ENCODE measurements at places on chromosomes 13 and 19.

DNA sequence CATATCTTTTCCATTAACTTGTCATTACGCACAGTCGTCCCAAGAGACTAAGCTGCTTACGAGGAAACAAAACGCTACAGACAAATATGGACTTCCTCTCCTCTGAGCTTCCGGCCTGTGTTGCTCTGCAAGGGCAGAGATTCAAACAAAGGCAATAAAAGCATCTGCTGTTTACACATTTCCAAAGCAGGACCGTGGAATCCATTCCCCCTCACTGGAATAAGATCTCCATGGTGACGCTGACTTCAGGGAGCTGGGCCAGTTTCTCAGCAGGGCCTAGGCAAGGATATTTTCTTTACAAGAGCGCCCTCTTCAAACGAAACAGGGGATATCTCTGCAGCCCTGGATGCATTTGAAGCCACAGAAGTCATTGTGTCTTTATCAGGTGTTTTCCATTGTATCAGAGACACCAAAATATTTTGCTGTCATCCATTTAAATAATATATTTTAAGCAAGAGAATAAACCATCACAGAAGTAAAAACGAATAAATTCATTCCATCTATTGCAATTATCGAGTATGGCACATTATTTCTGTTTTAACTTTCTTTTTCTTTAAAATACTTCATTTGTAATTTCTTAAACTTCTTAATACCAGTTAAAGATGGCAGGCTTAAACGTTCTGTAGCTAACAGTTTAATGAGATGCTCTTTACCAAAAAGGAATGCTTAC lies 177.5 kb downstream of the DCLK1 start:
- DNase-seq: no peak

DNA sequence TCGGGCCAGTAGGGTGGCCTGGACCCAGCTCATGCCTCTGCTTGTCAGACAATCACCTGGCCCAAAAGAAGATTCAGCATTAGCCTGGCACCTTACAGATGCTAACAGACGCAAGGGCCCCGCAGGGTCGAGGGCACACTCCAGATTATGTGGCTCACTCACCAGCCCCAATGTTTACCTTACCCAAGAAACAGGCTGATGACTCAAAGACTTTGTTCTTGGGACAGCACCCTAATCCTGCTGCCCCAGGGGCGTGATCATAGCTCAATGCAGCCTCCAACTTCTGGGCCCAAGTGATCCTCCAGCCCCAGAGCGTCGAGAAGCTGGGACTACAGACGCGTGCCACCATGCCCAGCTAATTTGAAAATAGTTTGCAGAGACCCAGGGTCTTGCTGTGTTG lies 9.8 kb downstream of the ECSIT start:
- no peak for DNase-seq

DNA sequence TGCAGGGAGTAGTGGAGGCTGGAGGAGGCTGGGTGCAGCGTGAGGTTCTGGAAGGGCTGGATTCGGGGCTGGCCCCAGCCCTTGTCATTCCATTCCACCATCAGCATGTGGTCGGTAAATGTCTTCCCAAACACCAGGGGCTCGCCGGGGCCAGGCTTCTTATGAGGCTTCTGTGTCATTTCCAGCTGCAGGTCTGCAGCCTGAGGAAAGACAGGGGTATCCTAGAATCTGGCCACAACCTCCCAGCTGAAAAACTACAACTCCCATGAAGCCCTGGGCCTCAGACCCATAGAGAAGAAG lies 4.4 kb downstream of the BCAT2 start:
- no peak for DNase-seq

- no peak for DNase-seq
Observed at GRCh38 chr13:52926971-52927370, 78.5 kb upstream of the PCDH8 start.

DNA sequence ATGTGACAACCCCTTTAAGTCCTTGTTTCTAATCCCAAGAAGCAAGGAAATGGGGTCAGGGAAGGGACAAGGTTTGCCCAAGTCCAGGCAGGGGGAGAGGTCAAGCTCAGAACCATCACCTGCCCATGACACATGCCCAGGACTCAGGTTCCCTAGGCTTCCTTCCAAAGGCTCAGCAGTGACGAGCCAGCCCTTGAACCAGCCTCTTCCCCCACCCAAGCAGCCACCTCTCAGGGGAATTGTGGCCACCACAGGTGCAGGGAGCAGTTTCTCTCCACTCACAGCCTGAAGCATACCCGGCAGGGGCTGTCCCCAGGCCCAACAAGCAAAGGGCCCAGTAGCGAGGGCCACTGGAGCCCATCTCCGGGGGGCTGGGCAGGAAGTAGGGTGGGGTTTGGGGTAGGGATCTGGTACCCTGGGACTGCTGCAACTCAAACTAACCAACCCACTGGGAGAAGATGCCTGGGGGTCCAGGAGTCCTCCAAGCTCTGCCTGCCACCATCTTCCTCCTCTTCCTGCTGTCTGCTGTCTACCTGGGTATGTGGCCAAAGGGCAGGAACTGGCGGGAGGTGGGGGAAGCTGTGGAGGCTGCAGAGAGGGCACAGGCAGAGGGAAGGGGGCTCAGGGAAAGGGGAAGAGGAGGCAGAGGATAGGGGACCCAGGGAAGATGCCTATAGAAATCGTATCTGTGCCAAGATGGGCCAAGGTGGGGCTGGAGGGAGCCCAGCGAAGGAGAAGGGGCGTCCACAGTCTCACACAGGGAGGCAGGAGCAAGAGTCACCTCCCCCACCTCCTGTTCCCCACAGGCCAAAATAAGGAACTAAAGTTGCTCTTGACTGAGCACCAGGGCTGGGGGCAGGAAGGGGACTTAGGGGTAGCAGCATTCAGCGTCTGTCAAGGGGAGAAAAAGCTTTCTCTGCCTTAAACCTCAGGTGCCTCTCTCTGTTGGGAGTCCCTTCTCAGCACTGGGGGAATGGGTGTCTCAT lies at the start of gene CD79A:
CD79A (plus strand) TSS at position 433 of the 986 bp plus-strand sequence; CDS start at position 459, 26 bp downstream.
- DNase-seq: no peak

DNA sequence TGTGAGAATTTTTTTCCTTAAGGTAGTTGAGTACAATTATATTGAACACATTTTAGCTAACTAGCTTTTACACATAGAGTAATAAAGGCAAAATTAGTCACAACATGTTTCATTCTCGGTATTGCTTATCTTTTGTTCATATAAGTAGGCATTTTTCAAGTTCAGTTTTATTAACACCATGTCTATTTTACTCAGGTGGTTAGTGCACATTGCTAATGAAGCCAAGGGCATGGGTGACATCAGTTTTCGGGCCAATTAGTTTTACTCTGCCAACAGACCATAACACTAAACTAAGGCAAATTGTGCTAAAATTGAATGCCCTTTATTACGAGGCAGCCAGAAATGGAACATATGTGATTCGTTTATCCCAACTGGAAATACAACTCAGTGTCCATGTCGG lies 19.6 kb upstream of the PCDH17 start:
- DNase-seq: no peak

DNA sequence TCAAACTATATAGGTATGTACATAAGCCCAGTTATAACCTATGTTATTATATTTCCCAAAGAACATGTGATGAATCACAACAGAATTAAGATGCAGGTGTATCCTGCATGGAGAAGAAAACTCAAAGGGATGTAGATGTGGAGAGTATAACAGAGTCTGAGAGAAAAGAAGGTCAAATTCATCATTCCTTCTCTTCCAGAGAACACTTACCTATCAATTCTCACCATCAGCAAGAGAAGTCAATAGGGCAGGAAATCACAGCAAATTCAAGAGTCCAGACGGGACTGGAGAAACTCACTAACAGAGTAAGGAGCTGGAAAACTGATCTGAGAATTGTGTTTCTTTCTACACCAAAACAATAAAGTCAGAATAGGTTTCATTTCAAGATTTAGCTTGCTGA lies 28.4 kb downstream of the DIAPH3 start:
- no peak for DNase-seq

GRCh38 chr19:56918682-56919307 lies 78.3 kb upstream of the PEG3 start:
- DNase-seq: no peak

GRCh38 chr13:85254641-85255040 lies 544.6 kb downstream of the SLITRK6 start:
- no peak for DNase-seq
